Cerebellum (tissue), 4 donors: ENCODE measurements at places on chromosomes 2 and 18.

DNA sequence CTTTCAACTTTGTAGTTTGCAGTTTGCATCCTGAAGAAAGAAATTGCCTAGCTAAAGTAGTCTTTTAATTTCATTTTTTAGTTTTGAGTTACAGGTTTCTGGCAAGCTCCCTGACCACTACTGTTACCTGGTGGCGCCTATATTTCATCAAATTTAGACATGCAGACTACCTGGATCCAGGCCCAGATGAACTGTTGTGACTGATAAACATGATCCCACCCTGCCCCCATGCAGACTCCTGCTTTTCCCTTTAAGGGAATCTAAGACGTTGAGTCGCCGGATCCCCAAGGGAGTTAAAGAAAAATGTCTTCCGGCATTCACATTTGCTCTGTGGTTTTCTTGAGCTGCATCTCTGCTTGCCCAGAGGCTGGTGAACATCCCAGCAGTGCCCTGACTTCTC is 22.2 kb downstream of the METAP1D start:
- DNase-seq, result no peak

DNA sequence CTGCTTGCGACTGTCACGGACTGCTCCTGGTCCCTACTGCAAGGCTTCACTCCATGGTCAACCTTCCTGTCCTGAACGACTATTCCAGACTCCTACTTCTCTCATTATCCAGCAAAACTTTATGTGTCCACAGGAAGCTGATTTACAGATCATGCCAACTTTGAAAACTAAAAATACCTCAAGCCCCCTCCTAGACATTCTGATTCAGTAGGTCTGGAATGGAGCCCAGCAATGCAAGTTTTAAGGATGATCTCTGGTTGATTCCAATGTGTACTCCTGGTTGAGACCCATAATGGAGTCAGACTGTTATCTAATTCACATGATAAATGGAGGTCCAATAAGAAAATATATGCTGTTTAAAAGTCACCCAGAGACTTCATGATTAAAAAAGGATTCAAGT is 13.1 kb upstream of the LRATD1 start:
- no peak for DNase-seq

GRCh38 chr2:45373534-45373933 is 237.5 kb downstream of the SRBD1 start:
- DNase-seq, result no peak

- DNase-seq, result no peak
Observed at GRCh38 chr2:3971652-3972192, 268.3 kb downstream of the DCDC2C start.

- no peak for DNase-seq
Observed at GRCh38 chr2:241942416-241943208, 73.1 kb downstream of the RTP5 start.

DNA sequence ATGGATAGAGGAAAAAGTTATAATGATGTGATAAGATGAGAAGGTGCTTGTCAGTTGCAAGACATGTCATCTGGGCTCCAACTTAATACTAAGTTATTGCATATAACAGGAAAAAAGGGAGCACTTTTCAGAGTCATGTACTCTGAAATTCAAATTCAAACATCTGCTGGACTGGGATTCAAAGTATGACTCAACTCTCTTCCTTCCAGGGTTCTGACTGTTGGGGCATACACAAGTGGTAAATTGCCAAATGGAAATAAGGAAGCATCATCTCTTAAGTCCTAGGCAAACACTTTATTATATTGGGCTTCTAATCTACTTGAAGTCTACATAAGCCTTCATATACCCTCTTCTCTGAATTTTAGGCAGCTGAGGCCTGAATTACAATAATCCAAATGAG is 44.9 kb downstream of the ZBTB14 start:
- DNase-seq, result no peak

GRCh38 chr2:237686659-237687136 is 59.3 kb downstream of the LRRFIP1 start:
- DNase-seq, result no peak

DNA sequence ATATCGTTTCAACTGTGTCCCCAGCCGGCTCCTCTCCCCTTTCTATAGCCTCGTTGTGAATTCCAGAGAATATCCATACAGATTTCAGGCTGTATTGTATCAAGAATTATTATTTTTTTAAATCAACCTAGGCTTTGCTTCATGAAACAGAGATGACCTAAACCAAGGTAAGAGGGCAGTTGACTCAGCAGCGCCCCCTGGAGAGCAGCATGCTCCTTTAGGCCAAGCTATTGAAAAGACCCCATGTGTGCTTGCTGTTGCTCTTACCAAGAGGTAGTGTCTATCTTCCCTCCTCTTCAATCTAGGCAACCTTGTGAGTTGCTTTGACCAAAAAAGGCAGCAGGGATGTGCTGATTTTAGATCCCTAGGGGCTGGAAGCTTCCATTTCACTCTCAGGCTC is 426.7 kb upstream of the SMIM21 start:
- DNase-seq, result no peak

DNA sequence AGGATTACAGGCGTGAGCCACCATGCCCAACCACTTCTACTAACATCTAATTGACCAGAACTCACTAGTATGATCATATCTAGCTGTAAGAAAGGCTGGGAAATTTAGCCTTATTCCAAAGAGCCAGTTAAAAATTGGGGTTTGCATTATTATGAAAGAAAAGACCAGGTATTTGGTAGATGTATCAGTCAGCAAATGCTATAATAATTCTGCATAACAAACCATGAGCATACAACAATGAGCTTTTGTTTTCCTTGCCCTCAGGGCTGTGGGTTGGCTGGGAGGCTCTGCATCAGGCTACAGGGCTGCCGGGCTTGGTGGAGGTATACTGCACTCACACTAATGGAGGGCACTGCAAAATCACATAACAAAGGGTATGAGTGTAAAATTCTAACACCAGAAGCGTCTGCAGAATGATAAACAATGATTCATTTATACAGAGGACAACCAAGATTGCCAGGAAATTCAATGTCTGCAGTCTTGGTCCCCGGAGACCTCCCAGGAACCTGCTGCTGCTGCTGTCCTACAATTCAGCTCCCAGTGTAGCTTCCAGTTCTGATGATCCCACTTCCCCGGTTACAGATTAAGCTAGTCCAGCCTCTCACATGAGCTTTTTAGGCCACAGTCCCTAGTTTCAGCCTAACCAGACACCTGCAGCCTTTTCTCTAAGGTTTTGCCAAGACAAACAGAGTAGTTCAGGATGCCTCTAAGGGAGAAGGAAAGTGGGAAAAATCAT is 32.2 kb upstream of the ST3GAL5 start:
- DNase-seq, result no peak

DNA sequence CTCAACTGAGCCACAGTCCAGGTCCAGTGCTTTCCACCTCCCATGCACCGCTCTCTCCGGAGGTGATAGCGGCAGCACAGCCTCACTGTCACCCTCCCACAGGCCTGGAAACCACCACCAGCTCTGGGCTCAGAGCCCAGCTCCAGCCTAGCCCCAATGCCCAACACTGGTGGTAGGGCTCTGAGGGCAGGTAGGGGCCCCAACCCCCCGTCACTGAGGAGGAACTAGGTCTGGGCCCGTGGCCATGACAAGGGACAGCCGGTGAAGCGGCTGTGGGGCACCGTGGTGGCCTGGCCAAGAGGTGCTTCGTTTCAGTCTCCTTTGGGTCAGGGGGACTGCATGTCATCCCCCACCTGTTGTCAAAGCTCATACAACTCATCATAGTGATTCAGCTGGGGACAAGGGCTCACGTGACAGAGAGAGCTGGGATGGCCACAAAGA is 5.5 kb upstream of the TMEM214 start:
- DNase-seq, result no peak

GRCh38 chr18:7676253-7676873 is 109.2 kb downstream of the PTPRM start:
- DNase-seq, result no peak

DNA sequence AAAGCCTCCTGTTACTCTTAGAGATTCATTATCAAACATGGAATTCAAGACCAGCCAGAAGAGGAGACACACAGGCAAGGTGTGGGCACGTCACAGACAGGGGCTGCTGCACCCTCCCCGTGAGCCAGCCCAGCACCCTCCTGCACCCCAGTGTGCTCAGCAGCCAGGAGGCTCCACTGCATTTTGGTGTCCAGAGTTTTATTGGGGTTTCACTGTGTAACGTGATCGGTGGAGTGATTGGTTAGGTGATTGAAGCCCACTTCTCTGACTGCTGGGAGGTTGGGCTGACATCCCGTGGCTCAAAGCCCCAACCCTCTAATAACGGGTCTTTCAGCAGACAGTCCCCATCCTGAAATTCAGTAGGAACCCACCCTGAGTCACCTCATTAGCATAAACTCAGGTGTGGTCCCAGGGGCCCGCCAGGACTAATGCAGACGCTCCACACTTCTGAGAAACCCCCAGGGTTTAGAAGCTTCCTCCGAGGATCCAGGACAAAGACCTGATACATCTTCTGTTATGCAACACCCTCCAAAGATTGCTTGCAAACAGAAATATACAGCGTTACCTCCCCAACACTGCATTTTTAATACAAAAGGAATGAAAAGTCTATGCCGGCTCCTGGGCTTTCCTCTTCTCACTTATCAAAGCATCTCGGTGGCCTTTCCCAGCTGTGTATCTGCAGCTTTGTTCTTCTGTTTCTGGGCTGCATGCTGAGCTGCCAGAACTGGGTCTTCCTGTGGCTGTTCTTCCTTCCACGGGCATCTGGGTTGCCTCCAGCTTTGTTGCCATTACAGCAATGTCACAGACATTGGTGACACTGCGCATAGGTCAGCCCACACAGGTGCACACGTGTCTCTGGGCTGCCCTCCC is 43.7 kb upstream of the SNED1 start:
- DNase-seq, result no peak

DNA sequence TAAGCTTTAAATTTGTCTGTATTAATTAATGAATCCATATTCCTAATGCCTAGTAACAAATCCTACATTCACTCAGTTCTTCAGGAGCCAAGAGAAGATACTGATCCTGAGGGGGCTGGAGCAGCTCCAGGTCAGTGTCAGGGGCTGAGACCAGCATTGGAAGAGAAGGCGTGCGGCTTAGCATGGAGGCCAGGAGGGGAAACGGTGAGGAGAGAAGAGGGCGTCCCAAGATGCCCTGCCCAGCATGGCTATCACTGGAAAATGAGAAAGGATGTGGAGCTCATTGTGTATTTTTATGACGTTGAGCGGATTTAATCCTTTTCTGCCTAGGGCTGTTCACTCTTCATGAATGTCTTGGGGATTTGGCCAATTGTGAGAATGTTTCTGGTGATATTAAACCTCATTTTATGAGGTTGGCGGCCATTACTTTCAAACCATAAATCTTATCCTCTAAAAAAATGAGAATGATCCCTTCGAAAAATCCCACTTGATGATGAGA is 131.7 kb downstream of the KCTD1 start:
- no peak for DNase-seq

- no peak for DNase-seq
Observed at GRCh38 chr2:180717588-180717987, 262.8 kb upstream of the UBE2E3 start.
